LHCN-M2 (cell line): ENCODE measurements at places on chromosomes 12 and 14. TPM values are rescaled to one million over a fixed set of nuclear protein-coding genes. Genes with fewer than 3 reads are reported as not detected.

GRCh38 chr12:80704420-80704819 is 3.0 kb upstream of the MYF6 start:
- DNase-seq, result peak; percentile 35

SOS2 gene
- total RNA-seq, result 21.1 and 23.0 TPM in 2 replicates

KRT77 gene
- total RNA-seq, result not detected in 2 replicates

MED6 gene
- 23.6 and 25.4 TPM in 2 replicates for total RNA-seq

DNA sequence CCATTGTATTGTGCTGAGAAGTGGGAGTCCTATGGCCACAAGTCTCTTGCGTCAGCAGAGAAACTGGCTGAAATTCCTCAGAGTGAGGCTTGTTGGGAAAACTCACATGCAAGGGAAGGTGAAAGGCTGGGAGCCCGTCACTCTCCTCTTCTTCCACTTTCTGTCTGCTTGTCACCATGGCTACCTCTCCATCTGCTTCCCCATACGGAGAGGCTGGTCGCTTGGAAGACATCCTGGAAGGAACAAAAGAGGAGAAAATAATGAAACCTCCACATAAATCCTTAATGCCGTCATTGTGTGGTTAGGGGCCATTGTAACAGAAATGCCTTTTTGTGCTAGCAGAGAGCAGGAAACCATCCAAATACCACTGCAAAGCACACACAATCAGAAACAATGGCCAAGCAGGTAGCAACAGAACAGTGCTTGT is 53.7 kb downstream of the SOX5 start:
- DNase-seq, result no peak

GRCh38 chr14:100577986-100578431 is 9.2 kb downstream of the BEGAIN start:
- DNase-seq, result no peak

INSM2 gene
- total RNA-seq, result 0.06 TPM in 1 of 2 replicates, not detected in the other

MRPL51 gene
- 113 and 124 TPM in 2 replicates for total RNA-seq

GRCh38 chr12:47111392-47111778 is 31.6 kb upstream of the AMIGO2 start:
- DNase-seq, result no peak

GRCh38 chr12:26519462-26519861 is 313.5 kb downstream of the ITPR2 start:
- no peak for DNase-seq

C12orf60 gene
- 1.5 and 3.2 TPM in 2 replicates for total RNA-seq

IFI27 gene
- 0.51 and 1.5 TPM in 2 replicates for total RNA-seq
